CD4-positive, alpha-beta T cell treated with Interleukin-15 for 1 hour (primary cell): ENCODE measurements at places on chromosomes 2 and 18.

DNA sequence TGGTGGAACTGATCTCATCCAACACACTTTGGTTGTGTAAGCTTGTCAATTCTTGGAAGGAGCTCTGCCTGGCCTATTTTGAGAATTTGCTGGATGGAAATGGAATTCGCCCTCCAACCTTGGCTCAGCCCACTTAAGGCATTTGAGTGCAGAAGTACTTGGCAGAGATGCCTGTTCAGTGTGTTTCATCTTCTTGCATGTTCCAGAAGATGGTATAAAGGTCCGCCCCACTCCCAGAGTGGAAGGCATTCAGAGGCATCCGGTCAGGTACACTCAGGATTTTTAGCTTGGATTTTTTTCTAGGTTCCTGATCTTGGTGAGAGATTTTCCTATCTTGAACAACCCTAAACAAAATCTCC is 61.3 kb upstream of the TXNDC2 start:
- DNase-seq, result no peak

DNA sequence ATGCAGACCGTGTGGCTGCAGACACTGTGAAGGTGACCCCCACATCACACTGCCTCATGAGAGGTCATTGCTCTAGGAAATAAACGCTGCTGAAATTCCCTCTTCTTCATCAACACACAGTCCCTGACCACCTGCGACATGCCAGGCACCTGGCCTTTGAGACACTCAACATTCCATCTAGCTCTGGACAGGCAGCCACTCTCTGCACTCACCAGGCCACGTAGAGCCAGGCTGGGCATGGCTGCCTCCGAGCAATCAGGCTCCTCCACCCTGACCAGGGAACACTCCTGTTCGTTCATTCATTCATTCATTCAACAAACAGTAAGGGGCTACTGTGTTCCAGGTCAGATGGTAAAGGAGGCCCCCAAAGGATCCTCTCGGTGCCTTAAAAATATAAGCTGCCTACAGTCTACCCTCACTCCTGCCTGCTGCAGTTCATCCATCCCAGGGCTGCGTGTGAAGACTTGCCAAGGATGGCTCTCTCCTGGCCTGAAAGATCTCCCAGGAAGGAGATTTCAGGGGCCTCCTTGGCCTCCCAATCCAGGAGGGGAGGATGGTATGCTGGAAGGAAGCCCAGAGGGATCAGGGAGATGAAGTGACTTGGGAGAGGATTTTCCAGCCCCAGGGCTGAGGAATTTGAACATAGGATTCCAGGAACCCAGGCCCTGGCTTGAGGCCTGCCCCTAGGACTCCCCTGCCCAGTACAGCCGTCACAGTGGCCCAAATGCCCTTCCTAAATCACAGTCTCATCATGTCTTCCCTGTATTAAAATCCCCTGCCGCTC is 66.7 kb downstream of the TNS1 start:
- no peak for DNase-seq

GRCh38 chr2:158914731-158915130 is 53.7 kb upstream of the TANC1 start:
- no peak for DNase-seq

DNA sequence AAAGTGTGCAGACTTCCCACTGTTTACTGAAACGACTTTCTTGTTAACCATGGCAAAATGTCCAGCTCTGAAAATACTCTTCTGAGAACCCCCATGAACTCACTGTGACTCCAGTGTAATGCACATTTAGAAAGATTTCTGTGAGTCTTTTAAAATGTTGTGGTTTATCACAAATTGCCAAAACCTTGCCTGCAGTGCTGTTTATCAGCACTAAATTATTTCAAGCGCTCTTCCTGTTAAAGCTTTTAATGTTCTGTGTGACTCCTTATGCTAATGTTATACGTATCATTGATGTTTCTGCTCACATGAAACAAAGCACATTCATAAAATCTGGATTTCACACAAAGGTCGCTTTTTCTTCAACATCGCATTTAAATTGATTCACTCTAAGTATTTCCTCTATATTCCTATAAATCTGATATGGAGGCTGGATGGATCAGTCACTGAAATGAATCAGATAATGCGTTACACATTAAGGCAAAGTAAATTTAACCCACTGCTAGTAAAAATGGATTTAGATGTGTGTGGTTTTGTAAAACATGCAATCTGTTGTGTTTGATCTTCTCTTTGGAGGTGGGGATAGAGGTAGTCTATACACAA is 521.2 kb downstream of the NYAP2 start:
- DNase-seq, result no peak

DNA sequence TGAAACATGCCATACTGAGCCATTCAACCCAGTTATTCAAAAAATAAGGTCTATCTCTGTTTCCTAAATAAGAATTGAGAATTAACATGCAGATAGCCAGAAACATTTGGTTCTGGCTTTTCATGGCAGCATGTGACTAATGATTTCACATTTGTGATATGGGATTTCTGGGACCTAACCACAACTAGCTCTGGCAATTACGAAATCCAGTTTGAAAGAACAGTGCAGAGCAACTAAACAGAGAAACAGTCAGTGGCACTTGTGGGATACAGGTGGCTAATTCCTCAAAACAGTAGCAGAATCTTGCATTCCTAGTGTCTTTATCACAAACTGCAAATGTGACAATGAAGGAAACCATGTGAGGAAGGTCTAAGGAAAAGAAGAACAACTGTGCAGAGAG is 637.8 kb upstream of the CHAC2 start:
- DNase-seq, result no peak

GRCh38 chr2:121099329-121100290 is 185.4 kb downstream of the TFCP2L1 start:
- no peak for DNase-seq

DNA sequence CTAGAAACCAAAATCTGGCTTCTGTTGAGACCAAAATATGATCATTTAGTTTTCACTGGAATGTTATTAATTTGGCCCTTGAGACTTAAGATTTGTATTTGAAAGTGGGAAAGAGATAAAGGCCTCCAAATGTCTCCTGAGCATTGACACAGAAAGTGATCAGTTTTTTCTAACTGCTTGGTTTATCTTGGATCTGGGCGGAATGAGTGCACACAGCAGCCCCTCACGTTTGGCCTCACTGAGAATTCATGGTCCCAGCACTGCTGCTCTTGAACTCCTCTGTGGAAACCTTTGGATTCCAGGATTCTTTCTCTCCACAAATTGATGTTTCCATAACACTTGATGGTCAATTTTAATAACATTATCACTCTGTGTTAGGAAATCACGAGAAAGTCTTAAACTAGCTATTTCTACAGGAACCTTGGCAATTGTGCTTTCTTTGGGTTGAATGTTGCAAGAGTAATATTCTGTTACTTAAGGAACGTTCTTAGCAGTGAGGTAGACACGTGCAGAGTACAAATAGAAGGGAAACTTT is 180.3 kb upstream of the BCL2L11 start:
- DNase-seq, result no peak

DNA sequence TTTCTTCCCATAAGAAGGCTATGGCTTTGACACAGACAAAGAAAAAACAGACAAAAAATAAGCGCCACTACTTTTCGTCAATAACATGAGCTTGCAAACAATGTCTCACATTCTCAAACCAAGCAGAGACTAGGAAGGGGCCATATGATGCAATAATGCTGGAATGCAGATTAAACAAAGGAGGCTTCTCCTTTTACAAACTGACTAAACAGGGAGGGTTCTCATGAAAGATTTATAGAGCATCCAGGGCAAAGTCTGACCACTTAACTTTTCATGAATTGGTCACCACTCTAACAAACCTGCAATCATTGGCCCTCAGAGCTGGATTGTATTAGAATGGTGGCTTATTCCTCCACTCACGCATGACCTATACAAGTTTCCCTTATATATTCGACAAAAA is 663.3 kb upstream of the CHAC2 start:
- no peak for DNase-seq

DNA sequence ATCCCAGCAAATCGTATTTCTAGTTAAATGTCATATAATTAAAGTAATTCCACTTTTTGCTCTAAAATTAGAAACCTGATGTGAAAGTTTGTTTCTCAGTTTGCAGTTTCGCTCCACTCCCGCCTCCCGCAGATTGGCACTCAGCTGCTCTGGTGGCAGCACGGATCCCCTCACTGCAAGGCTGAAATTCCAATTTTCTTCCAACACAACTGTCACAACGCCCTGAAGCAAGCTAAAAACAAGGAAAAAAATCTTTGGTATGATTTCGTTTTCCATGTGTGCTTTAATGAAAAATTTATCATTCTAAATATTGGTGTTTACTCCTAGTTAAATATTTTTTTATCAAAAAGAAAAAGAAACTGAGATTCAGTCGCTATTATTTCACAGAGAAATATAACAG is 38.5 kb downstream of the FTCDNL1 start:
- no peak for DNase-seq

DNA sequence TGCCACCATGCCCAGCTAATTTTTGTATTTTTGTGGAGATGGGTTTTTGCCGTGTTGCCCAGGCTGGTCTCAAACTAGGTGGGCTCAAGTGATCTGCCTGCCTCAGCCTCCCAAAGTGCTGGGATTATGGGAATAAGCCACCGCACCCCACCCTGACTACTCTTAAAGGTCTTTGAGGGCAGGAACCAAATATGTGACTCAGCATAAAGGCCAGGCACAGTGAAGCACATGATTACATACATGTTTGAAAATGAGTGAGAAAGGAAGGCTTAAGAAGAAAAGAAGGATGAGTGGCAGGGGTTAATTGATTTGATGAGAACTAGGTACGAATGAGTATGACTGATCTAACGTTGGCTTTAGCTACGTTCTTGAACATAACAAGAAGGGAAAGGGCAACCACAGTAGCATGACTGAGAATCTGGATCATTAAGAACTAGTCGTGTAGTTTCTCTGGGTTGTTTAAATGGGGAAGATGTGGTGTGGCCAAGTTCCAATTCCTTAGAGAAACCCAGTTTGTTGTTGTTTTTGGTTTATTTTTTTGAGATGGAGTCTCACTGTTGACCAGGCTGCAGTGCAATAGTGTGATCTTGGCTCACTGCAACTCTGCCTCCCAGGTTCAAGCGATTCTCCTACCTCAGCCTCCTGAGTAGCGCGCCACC is 6.8 kb downstream of the RESP18 start:
- no peak for DNase-seq

- no peak for DNase-seq
These were observed 8.4 kb downstream of the ASB1 start for GRCh38 chr2:238434846-238435751.

- peak; percentile 10 for DNase-seq
These were observed 90.4 kb downstream of the TPO start for GRCh38 chr2:1503471-1504310.

DNA sequence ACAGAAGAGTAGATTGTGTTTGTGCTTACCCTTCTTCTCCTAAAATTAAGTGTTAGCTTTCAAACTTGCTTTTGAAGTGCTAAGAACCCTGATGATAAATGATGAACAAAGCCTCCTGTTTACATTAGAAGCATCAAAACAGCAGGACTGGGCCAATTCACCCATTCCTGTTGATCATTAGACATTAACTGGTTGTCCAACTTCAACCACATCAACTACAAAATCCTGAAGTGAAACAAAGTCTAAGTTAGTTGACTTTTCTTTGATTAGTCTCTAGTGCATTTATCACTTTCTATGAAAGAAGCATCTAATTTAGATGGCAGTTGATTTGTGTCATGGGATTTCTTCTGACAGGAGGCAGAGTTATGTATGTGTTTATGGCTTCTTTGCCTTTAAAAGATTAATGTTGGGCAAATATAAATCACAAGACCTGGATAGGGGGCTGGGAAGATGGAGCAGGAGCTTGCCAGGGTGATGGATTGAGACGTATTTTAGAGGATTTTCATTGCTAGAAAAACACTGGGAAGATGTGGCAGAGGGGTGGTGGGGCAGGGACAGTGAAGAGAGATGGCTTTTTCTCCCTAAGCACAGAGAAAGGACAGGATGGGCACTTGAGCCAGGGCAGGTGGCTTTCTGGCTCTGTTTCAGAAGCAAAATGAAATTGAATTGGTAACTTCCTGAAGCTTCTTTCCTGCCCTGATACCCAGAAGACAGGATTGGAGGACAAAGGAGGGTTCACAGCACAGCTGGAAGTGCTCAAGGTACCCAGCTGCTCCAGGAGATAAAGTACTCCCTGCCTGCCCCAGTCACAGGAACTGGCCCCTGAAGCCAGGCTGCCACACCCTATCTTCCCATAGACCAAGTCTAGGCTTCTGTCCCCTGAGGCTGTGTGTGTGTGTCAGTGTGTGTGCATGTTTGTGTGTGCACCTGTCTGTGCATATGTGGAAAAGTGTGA is 20.5 kb downstream of the GYPC start:
- no peak for DNase-seq

DNA sequence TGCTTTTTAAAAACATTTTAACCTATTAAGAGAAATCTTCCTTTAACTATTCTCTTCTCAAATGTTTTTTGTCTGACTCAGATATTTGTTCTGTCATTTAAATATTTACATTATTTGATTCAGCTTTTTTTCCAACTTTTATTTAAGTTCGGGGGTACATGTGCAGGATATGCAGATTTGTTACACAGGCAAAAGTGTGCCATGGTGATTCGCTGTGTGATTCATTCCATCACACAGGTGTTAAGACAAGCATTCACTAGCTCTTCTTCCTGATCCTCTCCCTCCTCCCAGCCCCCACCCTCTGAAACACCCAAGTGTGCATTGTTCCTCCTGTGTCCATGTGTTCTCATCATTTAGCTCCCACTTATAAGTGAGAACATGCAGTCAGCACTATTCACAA is 19.4 kb downstream of the SP100 start:
- no peak for DNase-seq

- DNase-seq, result no peak
These were observed 117.2 kb downstream of the HNMT start for GRCh38 chr2:138081225-138082073.

GRCh38 chr2:182186132-182186735 is 200.6 kb downstream of the PPP1R1C start:
- DNase-seq, result no peak

DNA sequence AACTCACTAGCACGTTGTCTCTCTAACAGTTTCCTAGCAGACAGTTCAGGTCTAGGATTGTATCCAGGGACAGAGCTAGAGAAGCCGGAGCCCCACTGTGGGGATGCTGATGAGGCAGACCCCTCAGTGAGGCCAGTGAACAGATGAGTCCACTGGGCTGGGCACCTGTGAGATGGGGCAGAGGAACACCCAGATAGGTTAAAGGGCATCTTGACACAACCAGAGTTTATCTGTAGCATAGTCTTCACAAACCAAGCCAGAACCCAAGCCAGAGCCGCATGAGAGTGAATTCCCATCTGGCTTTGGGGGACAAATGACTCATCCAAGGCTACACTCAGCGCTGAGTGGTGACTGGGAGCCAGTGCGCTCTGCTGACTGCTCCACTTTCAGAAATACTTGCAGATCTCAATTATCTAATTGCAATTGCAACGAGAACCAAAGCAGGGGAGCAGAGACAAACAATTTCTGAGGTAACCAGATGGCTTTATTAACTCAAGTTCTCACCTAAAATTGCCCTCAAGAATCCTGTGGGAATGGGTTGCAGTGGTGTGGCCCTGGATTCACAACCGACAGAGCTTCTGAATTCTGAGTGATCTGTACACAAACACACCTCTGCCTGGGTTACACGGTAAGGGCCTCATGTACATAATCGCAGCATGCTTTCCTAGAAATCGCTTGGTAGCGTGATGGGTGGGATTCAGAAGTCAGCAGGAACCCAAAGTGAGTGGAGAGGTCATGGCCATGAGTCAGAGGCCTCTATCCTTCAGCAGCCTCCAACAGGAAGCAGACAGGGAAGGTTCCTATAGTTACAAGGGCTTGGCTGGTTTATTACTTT is 48.7 kb upstream of the MSH2 start:
- DNase-seq, result no peak

GRCh38 chr18:36719630-36720029 is 109.2 kb downstream of the TPGS2 start:
- DNase-seq, result no peak

- no peak for DNase-seq
These were observed 21.4 kb upstream of the STON1 start for GRCh38 chr2:48508461-48509124.
